Neural progenitor cell (in vitro differentiated cells): ENCODE measurements at places on chromosomes 12 and 14. TPM values are rescaled to one million over a fixed set of nuclear protein-coding genes. Genes with fewer than 3 reads are reported as not detected.

The ST8SIA1 gene
- 1.8 and 1.9 TPM in 2 replicates for total RNA-seq

GRCh38 chr12:128619263-128619662 lies 204.5 kb downstream of the SLC15A4 start:
- H3K36me3 ChIP-seq: no peaks in the 10 kb centered on the region
- H3K27ac ChIP-seq: no peak overlapping the region
- no peak for DNase-seq

The TAS2R30 gene
- total RNA-seq: 7.9 and 13.1 TPM in 2 replicates

- no peaks in the 10 kb centered on the region for H3K4me1 ChIP-seq
- no peak overlapping the region for H3K27ac ChIP-seq
- no peaks in the 10 kb centered on the region for H3K36me3 ChIP-seq
- DNase-seq: no peak
- no peaks in the 10 kb centered on the region for H3K27me3 ChIP-seq
- H3K4me3 ChIP-seq: no peak overlapping the region
Measured at GRCh38 chr14:24280797-24281460, 9.5 kb upstream of the RABGGTA start.

DNA sequence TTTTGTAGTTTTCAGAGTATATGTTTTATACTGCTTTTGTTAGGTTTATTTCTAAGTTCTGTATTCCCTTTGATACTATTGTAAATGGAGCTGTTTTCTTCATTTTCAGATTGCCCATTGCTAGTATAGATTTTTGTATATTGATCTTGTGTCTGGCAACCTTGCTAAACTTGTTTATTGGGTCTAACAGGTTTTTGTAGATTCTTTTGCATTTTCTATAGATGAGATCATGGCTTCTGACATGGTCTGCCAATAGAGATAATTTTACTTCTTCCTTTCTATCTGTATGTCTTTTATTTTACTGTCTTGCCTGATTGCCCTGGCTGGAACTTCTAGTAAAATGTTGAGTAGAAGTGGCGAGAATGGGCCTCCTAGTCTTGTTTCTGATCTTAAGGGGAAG lies 40.3 kb downstream of the ANKRD9 start:
- no peaks in the 10 kb centered on the region for H3K27me3 ChIP-seq
- DNase-seq: no peak
- no peak overlapping the region for H3K4me3 ChIP-seq
- no peaks in the 10 kb centered on the region for H3K4me1 ChIP-seq
- H3K27ac ChIP-seq: no peak overlapping the region

The DDN gene
- total RNA-seq: 0.25 TPM in 1 of 2 replicates, not detected in the other

The ORMDL2 gene
- 12.5 and 16.0 TPM in 2 replicates for total RNA-seq

The KRT1 gene
- total RNA-seq: not detected in 2 replicates

- H3K4me1 ChIP-seq: no peaks in the 10 kb centered on the region
- no peak overlapping the region for H3K27ac ChIP-seq
- DNase-seq: no peak
Measured at GRCh38 chr14:67555518-67556090, 22.5 kb downstream of the PLEKHH1 start.

- H3K27me3 ChIP-seq: no peaks in the 10 kb centered on the region
- H3K4me1 ChIP-seq: peaks cover 6% of the 10 kb centered on the region
- H3K36me3 ChIP-seq: no peaks in the 10 kb centered on the region
- H3K4me3 ChIP-seq: peak within 1 kb of the TSS; percentile 81
- peak within 1 kb of the TSS; percentile 90 for H3K27ac ChIP-seq
Measured at GRCh38 chr14:24195186-24196070, at the start of gene TM9SF1. Gene TM9SF1, minus strand, starts transcription at chr14:24195441. Its CDS starts 422 bp downstream, at chr14:24195019.

GRCh38 chr14:56002342-56002741 lies 115.9 kb upstream of the PELI2 start:
- peaks cover 34% of the 10 kb centered on the region for H3K4me1 ChIP-seq
- peak overlapping the region; percentile 62 for H3K27ac ChIP-seq
- no peaks in the 10 kb centered on the region for H3K27me3 ChIP-seq
- H3K36me3 ChIP-seq: no peaks in the 10 kb centered on the region

DNA sequence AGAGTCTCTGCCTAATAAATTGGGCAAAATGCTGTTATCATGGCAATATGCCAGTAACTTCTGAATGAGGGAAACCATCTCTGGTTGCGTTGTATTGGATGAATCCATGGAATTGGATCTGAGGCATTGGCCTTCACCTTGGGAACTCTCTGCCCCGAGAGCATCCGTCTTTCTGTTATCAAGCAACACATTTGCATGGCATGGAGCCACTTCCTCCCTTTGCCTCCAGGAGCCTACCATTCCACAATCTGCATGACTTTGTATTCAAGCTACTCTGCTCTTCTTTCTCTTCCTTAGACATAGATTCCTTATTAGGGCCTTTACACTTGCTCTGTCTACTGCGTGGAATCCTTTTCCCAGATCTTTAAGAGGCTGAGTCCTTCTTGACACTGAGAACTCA lies 57.2 kb downstream of the RIC8B start:
- no peak for DNase-seq
- no peak overlapping the region for H3K27ac ChIP-seq
- H3K27me3 ChIP-seq: no peaks in the 10 kb centered on the region
- no peak overlapping the region for H3K4me3 ChIP-seq

The RDH12 gene
- 1.3 and 1.5 TPM in 2 replicates for total RNA-seq

- H3K4me3 ChIP-seq: no peak overlapping the region
- no peak for DNase-seq
- no peaks in the 10 kb centered on the region for H3K27me3 ChIP-seq
- H3K27ac ChIP-seq: no peak overlapping the region
Measured at GRCh38 chr12:27561535-27562350, 37.7 kb downstream of the PPFIBP1 start.

GRCh38 chr12:22242726-22243125 lies 91.8 kb downstream of the ST8SIA1 start:
- DNase-seq: peak; percentile 52
- no peaks in the 10 kb centered on the region for H3K36me3 ChIP-seq
- H3K4me3 ChIP-seq: peak overlapping the region; percentile 4
- peaks cover 38% of the 10 kb centered on the region for H3K4me1 ChIP-seq
- H3K27ac ChIP-seq: peak overlapping the region; percentile 69

DNA sequence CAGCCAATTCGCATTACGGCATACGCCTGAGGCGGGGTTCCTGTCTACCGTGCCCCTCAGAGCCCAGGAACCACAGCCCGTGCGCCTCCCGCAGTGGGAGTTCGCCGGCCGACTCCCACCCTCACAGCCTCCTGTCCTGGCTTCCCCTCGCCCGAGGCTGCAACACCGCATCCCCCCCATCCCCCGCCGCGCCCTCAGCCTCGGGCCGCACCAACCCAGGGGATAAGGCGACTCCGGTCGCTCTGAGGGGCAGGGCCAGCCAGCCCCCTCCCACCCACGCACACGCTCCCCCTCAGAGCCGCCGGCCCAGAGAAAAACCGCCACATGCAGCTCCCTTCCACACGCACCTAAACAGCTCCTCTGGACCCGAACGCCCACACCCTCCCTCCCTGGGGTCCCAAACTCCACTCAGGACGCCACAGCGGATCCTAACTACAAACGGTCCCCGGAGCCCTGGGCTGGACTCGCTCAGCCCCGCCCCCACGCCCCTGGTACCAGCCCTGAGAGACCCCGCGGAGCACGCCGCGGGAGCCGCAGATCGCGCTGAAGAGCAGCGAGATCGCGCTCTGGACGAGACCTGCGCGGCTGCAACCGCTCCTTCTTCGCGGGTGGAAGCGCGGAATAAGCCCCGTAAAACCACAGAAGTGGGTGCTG lies at the start of gene C14orf39:
C14orf39 (minus strand) TSS at position 466 of the 654 bp plus-strand sequence. CDS start 985 bp downstream, outside the sequence.
- peak within 1 kb of the TSS; percentile 47 for H3K4me3 ChIP-seq
- peaks cover 3% of the 10 kb centered on the region for H3K36me3 ChIP-seq
- H3K27ac ChIP-seq: no peak within 1 kb of the TSS
- H3K4me1 ChIP-seq: peaks cover 6% of the 10 kb centered on the region
- peak; percentile 78 for DNase-seq
- peaks cover 74% of the 10 kb centered on the region for H3K27me3 ChIP-seq

- no peak overlapping the region for H3K27ac ChIP-seq
- H3K4me3 ChIP-seq: no peak overlapping the region
- H3K4me1 ChIP-seq: no peaks in the 10 kb centered on the region
Measured at GRCh38 chr12:15276088-15276698, 46.1 kb upstream of the PTPRO start.

The RERGL gene
- not detected in 2 replicates for total RNA-seq

DNA sequence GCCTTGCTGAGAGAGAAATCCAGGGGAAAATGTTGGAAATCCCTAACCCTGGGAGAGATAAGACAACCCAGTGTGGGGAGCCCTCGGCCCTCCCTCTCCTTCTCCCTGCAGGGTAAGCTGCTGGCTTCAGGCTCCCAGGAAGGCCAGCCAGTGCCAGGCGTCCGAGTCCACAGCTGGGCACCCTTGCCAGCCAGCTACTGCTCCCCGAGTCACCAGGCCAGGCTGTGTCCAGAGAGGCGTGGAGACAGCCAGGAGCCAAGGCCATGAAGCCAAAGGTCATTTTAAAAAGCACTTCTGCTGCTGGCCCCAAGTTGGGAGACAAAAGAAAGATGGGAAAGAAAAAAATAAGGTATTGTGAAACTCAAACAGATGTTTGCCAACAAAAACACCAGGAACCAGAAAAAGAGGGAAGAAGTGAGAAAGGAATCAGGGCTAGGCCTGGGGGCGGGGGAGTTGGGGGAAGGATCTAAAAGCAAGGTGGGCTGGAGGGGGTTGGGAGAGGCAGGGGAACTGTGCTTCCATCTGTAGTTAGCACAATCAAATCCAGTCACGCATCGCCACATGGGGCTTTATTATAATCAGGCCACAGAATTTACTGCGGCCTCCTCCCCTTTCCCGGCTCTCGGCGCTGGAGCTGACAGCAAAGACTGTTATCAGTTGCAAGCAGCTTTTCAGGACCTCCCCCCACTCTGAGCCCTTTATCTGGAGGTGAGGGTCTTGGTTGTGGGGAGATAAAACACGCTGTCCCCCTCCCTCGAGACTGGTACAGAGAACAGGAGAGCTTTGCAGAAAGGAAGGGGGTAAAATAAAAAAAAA lies 33.5 kb downstream of the RBM19 start:
- H3K4me3 ChIP-seq: no peak overlapping the region
- peaks cover 55% of the 10 kb centered on the region for H3K4me1 ChIP-seq
- DNase-seq: peak; percentile 73
- H3K27ac ChIP-seq: peak overlapping the region; percentile 91
- H3K36me3 ChIP-seq: no peaks in the 10 kb centered on the region
- H3K27me3 ChIP-seq: no peaks in the 10 kb centered on the region

DNA sequence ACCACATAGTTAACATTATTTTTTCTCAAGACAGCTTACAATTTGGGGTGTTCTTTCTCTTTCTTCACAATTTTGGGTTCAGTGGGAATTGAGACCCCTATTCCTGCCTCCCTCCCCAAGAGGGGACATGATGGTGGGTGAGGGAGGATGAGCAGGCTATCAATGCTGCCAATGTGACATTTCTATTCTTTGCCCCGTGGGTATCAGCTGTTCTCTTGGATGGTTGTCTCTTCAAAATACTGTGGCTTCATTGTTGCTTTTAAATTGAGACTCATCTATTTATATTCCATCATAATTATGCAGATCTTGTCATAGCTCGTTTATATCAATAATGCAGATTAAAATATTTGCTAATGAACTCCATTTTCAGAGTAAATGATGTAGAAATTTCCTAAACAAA lies 56.5 kb upstream of the ANO4 start:
- H3K27me3 ChIP-seq: no peaks in the 10 kb centered on the region
- no peak overlapping the region for H3K27ac ChIP-seq
- H3K4me1 ChIP-seq: no peaks in the 10 kb centered on the region

DNA sequence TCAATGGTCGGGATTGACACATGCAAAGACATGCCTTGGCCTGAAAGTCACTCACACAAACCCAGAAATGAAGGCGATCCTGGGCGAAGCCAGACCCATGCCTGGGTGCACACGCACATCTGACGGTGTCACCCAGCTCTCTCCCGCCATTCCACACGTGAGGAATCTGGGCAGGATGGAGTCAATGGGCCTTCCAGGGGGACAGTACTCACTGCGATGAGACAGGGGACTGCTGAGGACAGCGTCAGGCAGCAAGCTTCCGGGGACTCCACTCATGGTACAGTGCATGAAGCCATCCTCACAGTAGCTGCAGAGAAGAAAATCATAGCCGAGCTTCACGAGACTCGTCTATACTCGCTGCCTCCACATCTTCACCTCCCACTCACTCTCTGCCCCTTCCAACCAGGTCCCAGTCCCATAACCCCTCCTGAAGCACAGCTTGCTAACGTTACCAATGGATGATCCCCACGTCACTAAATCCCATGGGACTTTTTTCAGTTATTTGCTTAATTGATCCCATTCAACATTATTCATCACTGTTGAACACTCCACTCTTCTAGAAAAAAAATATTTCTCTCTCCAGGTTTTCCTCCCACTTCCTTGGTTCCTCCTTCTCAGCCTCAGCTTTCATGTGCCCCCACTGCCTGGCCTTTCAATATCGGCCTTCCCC lies 77.8 kb downstream of the VWF start:
- H3K27ac ChIP-seq: no peak overlapping the region
- no peaks in the 10 kb centered on the region for H3K27me3 ChIP-seq
- no peak for DNase-seq
- H3K4me3 ChIP-seq: no peak overlapping the region
- no peaks in the 10 kb centered on the region for H3K4me1 ChIP-seq

The LALBA gene
- not detected in 2 replicates for total RNA-seq

The OASL gene
- total RNA-seq: not detected in 2 replicates

DNA sequence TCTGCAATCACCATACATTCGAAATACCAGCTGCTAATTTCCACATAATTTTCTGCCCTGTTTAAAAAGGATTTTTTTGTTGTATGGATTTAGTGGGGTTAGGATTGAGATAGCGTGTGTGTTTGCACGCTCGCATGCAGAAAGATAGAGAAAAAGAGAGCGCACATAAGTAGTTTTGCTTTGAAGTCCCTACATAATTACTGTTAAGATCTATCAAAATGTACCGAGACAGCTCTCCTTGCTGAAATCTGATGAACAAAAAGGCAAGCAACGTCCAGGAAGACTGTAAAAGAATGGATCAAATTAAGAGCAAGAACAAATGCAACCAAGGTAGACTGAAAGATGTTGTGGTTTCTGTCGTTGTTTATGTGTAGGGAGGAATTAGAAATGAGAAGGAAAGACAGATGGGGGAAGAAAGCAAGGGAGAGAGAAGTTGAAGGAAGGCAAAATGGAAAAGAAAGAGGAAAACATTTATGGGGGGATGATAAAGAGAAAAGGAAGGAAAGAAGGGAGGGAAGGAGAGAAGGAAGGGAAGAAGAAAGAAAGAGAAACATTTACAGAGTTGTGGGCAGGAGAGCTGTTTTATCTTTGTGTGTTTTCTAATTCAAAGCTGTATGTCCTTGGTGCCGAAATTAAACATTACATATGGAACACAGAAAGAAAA lies 522.3 kb downstream of the MED13L start:
- H3K36me3 ChIP-seq: no peaks in the 10 kb centered on the region
- no peak overlapping the region for H3K4me3 ChIP-seq
- H3K4me1 ChIP-seq: peaks cover 49% of the 10 kb centered on the region
- no peak overlapping the region for H3K27ac ChIP-seq

The CCDC197 gene
- not detected in 2 replicates for total RNA-seq

GRCh38 chr12:46521145-46521544 lies 148.6 kb upstream of the SLC38A2 start:
- H3K4me1 ChIP-seq: peaks cover 25% of the 10 kb centered on the region
- no peak overlapping the region for H3K4me3 ChIP-seq
- H3K36me3 ChIP-seq: no peaks in the 10 kb centered on the region
- no peaks in the 10 kb centered on the region for H3K27me3 ChIP-seq
- H3K27ac ChIP-seq: no peak overlapping the region

- no peak overlapping the region for H3K27ac ChIP-seq
- H3K36me3 ChIP-seq: no peaks in the 10 kb centered on the region
- no peaks in the 10 kb centered on the region for H3K27me3 ChIP-seq
- no peak for DNase-seq
Measured at GRCh38 chr14:92656306-92657081, 91.9 kb downstream of the LGMN start.

GRCh38 chr14:92534932-92535643 lies 21.5 kb downstream of the RIN3 start:
- peaks cover 8% of the 10 kb centered on the region for H3K4me1 ChIP-seq
- DNase-seq: no peak
- H3K27me3 ChIP-seq: no peaks in the 10 kb centered on the region
- H3K27ac ChIP-seq: no peak overlapping the region

- peaks cover 14% of the 10 kb centered on the region for H3K4me1 ChIP-seq
- H3K27me3 ChIP-seq: no peaks in the 10 kb centered on the region
- no peak overlapping the region for H3K27ac ChIP-seq
- H3K4me3 ChIP-seq: no peak overlapping the region
Measured at GRCh38 chr14:49972131-49972671, 79.3 kb downstream of the ARF6 start.
